ENCODE measurements at places on chromosomes 6 and 20. TPM values are rescaled to one million over a fixed set of nuclear protein-coding genes. Genes with fewer than 3 reads are reported as not detected.

GRCh38 chr6:152206072-152206818, 398.8 kb downstream of the ESR1 start:
- no peak for DNase-seq

DNA sequence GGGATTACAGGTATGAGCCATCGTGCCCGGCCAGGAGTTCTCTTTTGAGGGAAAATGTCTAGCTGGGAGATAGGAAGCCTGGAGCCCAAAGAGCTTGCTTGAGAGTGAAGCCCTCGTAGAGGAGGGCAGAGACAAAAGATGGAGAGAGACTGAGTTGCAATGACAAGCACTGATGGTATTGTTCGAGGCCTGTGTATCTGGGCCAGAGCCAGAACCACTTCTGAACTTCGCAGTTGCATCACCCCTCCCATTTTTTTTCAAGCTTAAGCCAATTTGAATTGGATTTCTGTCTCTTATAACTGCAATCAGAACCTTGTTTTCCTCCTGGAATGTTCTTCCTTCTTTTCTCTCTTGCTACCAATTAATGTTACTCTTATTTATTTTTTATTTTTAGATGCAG, 83.1 kb downstream of the KCNB1 start:
- DNase-seq: no peak

DNA sequence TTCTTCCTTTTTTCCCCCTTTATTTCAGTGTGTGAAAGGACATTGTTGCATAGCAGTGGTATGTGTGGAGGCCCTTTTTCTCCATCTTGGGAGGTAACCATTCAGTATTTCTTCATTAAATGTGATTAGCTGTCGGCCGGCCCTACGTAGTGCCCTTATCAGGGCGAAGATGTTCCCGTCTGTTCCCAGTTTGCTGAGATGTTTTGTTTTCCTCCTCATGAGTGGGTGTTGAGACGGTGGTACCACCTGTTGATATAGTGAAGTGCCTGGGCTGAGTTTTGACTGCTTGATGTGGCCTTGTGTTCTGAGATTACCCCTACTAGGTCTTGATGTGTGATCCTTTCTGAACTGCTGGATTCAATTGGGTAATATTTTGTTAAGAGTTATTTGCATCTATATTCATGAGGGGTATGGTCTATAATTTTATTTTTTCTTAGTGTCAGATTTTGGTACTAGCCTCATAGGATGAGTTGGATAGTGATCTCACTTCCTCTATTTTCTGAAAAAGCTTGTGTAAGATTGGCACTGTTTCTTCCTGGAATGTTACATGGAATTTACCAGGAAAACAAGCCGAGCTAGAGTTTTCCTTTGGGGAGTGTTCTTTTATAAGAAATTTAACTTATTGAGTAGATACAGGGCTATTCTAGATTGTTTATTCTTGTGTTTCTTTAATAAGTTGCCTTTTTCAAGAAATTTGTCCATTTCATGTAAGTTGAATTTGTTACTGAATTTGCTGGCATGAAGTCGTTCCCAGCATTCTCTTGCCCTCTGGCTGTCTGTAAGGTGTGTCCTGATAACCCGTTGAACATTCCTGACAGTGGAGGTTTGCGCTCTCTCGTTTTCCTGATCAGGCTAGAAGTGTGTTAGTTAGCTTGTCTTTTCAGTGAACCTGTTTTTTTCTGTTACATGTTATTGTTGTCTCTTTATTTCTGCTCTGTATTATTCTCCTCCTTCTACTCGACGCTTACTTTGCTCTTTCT, 4.3 kb downstream of the MTG2 start:
- no peak for DNase-seq

DNA sequence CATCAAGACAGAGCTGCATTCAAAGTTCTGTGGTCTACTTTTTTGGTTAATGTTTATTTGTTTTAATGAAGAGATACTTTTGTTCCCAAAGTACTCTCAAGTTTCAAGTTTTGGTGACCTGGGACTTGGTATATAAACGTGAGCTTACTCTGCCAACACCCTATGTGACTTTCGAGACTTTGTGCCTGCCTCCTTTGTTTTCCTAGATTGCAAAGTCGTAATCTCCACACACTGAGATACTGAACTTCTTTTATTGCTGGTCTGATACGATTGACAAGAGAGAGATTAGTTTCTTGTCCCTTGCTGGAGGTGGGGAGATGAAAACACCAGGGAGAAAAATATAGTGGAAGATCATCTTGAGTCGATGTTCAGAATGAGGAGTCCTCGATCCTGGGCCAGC, 27.9 kb downstream of the PCNA start:
- no peak for DNase-seq

DNA sequence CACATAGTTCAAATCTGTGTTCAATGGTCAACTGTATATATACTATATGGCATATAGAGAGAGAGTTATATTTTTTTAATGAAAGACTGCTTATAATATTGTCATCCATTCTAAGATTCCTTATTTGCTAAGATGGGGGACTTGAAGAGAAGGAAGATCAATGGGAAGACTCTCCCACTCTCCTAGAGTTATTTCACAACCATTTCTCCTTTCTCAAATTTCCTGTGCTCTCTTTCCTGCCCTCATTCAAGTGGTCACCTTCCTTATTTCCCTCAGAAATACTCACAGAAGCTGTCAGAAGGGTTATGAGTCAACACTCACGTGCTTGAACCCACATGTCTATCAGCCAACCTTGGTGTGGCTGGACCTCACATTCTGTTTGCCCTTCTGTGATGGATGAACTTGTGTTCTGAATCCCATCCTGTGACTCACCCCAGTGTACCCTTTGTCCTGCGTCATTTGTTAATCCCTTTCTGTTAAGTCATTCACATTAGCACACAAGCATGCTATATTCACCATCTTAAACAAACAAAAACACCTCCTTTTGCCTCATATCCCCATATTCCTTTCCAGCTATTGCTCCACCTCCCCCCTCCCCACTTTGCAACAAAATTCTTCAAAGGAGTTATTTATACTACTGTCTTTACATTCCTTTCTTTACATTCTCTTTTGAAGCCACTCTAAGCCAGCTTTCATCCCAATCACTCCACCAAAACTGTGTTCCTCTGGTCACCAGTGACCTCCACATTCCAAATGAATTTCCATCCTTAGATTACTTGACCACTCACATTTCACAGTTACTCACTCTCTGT, 279.3 kb upstream of the TCF21 start:
- DNase-seq: no peak

Gene HLA-DRB1
- total RNA-seq: 0.73 TPM

Gene GINS1
- 12.1 TPM for total RNA-seq

DNA sequence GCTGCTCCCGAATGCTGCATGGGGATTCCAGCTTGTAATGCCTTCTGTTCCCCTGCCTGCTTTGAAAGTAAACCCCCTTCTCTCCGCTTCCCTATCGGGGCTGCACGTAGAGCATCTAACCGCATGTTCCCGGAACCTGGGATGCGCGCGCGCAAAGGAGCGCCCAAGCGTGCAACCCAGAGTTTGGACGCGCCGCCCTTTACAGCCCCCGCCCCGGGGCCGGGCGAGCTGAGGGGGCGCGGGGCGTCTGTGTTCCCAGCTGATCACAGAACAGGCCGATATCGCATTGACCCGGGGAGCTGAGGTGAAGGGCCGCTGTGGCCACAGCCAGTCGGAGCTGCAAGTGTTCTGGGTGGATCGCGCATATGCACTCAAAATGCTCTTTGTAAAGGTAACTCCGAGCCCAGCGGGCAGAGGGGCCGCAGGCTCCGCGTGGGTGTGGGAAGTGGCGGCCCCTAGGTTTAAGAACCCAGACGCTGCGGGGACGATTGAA, 1.4 kb downstream of the LAMP5 start:
- no peak for DNase-seq

Gene ZNF831
- not detected for total RNA-seq

Gene LHFPL5
- total RNA-seq: 1.00 TPM

Gene MROH8
- total RNA-seq: 4.2 TPM

Gene TXLNB
- 0.73 TPM for total RNA-seq

Gene LY6G6F
- total RNA-seq: 0.36 TPM

- DNase-seq: no peak
Measured at GRCh38 chr6:89793586-89793985, 26.0 kb downstream of the MDN1 start.

Gene PTCRA
- total RNA-seq: not detected

- peak; percentile 40 for DNase-seq
Measured at GRCh38 chr6:28683945-28684538, 158.4 kb downstream of the GPX5 start.

DNA sequence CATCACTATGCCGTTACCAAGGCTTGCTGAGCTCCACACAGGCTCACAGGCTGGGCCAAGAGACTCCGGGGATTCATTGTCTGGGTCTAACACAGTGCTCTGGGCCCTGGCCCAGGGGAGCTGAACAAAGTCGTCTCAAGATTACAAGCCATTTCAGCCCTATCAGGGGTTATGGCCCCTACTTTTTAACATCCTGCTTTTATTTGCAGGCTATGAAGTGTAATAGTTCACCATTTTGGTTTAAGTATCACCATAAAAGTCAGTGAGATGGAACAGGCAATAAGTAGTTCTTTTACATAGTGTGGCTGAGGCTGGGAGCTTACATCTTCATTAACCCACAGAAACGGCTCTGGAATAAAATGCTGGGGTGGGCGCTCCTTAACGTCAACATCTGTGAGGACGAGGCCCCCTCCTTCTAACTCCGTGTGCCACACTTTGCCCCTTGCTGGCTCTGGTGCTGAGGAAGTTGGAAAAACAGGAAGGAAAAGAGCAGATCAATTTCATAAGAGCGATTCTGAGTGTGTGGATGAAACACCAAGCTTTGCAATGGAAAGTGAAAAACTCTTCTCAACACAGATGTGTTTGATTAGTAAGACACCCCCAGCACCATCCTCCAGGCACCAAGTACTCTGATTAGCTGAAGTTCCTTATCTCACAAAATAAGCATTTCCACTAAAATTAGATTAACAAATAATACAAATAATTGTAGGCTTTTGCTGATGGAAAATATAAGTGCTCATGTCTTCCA, 447.3 kb downstream of the MAFB start:
- DNase-seq: no peak

Gene CST5
- not detected for total RNA-seq

DNA sequence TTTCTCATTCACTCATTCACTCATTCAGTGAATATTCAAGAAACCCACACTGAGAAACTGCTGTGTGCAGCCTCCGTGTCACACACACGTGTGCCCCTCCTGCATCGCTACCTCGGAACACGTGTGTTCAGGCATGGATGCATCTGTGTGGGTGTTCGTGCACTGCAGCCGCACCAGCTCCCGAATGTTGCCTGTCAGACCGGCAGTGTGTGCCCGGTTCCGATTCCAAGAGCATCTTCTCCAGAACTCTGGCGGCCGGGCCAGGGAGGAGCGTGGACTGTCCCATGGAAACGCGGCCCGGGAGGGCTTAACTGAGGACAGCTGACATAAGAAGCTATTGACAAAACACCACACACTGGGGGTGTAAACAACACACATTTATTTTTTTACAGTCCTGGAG, 216.0 kb downstream of the DLL1 start:
- DNase-seq: no peak

DNA sequence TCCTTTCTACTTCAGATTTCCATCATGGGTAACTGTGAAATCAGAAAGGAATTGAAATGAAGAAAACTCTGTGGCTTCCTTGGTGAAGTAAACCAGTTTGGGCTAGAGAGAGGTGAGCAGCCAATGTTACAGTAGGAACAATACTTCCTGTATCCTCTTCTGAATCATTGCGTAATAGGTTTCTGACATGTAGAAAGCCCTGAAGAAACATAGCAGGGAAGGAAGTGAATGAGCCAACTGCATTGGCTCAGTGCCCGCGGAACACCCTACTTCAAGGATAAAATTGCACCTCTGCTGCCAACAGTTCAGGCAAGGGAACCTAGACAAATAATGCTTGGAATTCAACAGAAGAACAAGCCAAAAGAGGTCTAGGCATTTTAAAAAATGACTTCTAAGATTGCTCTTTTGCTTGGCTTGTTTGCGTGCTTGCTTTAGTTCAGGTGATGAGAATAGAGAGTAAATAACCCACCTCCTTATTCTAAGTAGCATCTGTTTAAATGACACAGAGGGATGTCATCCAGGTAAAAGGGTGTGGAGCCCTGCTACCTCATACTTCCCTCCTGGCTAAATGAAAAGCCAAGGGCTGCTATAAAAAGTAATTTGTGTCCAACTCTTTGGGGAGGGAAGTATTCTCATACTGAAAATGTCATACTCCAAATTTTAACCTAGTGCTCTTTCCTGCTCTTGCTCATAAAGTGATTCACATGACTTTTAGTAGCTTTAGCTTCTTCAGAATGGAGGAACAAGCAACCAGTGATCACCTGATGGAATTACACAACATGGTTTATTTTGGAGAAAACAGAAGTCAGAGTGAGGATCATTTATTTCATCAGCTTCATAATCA, 30.0 kb upstream of the AKIRIN2 start:
- DNase-seq: peak; percentile 49

DNA sequence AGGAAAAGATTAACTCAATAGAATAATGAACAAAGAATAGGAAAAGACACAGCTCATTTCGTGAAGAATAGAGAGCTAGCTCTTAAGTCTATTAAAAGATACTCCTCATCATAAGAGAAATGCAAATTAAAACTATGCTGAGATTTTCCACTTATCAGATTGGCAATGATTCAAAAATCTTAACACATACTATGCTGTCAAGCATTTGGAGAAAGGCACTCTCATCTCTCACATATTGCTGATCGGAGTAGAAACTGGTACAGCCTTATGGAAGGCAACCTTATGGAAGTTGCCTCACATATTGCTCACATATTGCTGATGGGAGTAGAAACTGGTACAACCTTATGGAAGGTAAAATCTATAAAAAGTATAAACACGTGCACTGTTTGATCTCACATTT, 21.4 kb upstream of the PLAGL1 start:
- DNase-seq: no peak

Gene ECI2
- total RNA-seq: 35.0 TPM

Gene KCNK5
- 0.27 TPM for total RNA-seq

Gene ZC2HC1B
- total RNA-seq: not detected

DNA sequence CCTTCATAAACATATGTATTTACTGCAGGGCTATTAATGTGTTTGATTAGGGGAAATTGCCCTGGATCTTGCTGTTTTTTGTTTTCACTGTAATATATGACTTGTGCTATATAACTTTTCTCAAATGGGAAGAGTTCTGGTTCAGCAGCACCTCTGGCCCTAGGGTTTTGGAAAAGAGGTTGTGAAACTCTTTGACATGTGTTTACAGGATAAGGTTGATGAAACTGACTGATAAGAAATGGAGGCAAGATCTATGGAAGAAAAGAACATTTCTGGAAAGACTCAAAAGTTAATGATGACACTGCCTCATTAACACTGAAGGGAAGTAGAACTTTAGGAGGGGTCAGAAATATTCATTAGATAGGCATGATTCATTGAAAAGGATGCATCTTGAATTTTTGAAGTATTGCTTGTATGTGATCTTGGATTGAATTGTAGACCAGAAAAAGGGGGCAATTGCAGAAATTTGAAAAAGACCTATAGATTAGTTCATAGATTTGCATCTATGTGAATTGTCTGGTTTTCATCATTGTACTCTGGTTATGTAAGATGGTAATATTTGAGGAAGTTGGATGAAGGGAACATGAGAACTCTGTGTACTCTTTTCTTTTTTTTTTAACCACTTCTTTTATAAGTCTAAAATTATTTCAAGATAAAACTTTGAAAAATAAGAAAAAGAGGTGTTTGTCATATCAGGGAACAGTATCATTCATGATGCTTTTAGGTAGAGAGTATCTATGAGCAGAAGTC, 54.0 kb downstream of the UTRN start:
- no peak for DNase-seq

Gene PRR18
- total RNA-seq: 0.54 TPM

Data from cerebellum (tissue), 4 donors.